Upper lobe of right lung (tissue), 1 donor: ENCODE measurements at places on chromosomes 3 and 15.
A peak's percentile ranks its signal among the peaks of the same experiment; 100 is the strongest.

- no peak for DNase-seq
These were observed 20.6 kb downstream of the NR2E3 start for GRCh38 chr15:71830981-71831380.

DNA sequence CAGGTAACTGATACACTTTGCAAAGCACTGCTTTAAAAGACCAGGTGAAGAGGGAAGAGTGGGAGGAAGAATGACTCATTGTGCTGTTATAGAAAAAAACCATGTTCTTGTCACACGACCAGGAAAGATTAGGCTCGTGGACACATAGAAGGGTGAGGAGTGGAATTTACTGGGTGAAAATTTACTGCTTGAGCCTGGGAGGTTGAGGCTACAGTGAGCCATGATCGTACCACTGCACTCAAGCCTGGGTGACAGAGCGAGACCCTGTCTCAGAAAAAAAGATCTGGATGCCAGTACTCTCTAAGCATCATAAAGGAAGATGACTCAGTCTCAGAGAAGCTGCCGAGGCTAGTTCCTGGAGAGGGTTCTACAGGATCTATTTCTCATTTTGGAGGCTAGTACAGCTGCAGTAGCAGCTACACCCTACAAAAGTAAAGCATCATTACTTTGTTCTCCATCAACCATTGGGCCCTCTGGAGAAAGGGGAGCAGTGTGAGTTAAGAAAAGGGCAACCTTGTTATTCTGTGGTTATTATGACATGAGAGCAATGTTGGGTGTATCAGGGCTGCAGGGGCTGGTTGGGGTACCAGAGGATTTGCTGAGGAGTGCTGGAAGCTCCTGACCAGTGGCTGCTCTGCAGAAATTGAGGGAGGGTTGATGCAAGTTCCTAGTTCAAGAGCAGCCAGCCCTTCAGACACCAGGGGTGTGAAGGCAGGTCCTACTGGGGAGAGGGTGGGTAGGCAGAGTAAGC, 75.4 kb downstream of the CMTM8 start:
- DNase-seq = no peak

DNA sequence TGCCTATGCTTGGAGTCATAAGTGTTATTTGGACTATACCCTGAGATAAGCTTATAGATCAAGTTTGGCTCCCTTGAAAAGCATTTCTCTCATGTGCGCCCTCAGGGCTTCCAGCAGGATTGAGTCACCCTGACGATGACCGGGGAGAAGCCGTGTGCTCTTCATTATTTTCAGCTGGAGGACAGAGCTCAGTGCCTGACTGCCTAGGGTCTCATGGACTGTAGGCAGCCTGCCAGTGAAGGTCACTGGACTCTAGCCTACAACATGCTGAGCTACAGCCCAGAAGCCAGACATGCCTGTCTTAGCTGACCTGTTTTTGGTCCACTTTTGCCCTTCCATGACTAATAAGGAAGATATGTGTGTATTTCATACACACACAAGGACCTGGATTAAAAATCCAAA, 31.6 kb upstream of the NUDT16 start:
- DNase-seq = no peak

DNA sequence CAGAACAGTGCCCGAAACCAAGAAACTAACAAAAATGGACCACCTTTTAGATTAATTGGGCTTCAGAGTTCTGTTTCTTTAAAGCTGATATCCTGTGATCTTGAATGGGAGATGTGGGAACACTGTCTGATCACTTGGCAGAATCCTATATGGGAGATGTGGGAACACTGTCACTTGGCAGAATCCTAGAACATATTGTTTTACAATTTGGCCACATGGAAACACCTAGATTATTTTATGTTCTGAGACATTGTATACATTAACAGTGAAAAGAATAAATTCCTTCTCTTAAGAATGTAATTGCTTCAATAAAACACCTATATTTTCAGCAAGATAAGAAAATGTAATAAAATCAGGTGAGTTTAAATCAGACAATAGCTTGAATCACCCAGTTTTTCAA, 30.3 kb upstream of the PLSCR2 start:
- no peak for DNase-seq

GRCh38 chr3:150090877-150091276, 120.2 kb upstream of the PFN2 start:
- DNase-seq = no peak

- DNase-seq = no peak
These were observed 111.3 kb downstream of the BBX start for GRCh38 chr3:107634099-107634489.

DNA sequence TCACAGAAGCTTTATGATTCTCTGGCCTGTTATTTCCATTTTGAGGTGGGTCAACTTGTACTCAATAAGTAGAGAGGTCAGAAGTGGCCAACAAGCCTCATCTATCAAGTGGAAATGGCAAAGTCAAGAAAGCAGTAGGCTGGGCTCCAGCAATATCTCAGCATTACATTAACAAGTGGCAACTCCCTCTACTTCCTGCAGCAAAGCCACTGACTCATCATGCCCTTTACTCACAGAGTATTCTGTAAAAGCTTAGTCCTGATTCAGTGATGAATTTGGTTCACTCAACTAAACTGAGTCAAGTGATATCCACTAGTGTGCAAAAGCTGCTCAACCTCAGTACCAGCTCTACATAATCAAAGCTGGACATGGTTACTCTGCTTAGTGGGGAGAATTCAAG, 954.6 kb downstream of the EPHA3 start:
- DNase-seq = no peak

DNA sequence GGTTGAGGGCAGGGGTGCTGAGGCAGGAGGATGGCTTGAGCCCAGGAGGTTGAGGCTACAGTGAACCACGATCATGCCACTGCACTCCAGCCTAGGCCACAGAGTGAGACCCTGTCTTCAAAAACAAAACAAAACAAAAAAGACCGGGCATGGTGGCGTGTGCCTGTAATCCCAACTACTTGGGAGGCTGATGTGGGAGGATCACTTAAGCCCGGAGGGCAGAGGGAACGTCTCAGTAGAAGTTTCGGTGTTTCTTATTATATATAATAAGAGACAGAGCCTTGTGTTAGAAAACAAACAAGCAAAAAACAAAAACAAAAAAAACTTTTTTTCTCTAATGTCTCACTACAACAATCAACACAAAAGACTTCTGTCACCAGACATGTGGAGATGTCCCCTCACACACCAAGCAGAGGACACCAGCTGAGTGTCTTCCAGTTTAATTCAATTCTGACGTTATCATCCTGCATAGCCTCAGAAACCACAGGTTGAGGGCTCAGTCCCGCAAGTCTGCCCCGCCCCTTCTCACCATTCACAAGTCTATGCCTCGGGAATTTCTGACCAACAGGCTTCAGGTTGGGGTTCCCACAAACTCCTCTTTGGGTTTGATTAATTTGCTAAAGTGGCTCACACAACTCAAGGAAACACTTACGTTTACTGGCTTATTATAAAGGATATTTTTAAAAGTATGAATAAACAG, 24.0 kb upstream of the EIF4A2 start:
- no peak for DNase-seq

GRCh38 chr3:32780735-32781210, 37.0 kb upstream of the TRIM71 start:
- DNase-seq = peak; percentile 85

DNA sequence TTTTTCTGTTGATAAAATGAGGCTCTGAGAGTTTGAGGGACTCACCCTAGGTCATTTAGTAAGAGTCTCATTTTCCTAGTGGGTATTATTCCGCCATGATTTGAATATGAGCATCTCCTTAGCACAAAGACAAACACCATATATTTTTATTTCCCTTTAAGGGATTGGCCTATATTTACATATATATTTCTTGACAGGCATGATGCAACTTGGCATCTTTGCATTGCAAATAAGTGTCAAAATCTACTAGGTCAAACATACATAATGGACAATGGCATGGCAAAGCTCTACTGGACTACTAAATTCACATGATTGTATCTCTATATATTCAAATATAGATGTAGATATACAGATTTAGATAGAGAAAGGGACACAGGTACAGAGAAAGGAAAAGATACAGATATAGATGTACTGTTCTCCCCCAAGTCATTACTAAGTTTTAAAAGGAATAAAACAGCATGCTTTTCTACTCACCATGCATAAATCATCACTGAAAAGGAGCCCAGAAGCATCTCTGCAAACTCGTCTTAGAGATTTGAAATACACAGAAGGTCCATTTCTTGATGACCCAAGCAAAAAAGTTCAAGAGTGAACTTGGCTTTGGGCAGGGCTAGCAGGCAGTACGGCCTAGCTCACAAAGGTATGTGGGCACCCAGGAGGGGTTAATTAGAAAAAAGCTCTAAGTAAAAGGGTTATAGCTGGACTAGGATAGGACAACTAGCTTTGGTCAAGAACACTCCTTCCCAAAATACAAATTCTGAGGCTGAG, 495.8 kb downstream of the NTRK3 start:
- DNase-seq = no peak
